CD4-positive, alpha-beta T cell treated with Interleukin-17A for 1 hour (primary cell): ENCODE measurements at places on chromosomes 2 and 18.
A peak's percentile ranks its signal among the peaks of the same experiment; 100 is the strongest.

- peak; percentile 78 for DNase-seq
Observed at GRCh38 chr2:38709567-38710194, 41.5 kb downstream of the SRSF7 start.

- DNase-seq, result no peak
Observed at GRCh38 chr2:215746226-215746886, 267.0 kb downstream of the MREG start.

GRCh38 chr2:82793711-82794435, 1665.2 kb downstream of the SUCLG1 start:
- DNase-seq, result no peak

DNA sequence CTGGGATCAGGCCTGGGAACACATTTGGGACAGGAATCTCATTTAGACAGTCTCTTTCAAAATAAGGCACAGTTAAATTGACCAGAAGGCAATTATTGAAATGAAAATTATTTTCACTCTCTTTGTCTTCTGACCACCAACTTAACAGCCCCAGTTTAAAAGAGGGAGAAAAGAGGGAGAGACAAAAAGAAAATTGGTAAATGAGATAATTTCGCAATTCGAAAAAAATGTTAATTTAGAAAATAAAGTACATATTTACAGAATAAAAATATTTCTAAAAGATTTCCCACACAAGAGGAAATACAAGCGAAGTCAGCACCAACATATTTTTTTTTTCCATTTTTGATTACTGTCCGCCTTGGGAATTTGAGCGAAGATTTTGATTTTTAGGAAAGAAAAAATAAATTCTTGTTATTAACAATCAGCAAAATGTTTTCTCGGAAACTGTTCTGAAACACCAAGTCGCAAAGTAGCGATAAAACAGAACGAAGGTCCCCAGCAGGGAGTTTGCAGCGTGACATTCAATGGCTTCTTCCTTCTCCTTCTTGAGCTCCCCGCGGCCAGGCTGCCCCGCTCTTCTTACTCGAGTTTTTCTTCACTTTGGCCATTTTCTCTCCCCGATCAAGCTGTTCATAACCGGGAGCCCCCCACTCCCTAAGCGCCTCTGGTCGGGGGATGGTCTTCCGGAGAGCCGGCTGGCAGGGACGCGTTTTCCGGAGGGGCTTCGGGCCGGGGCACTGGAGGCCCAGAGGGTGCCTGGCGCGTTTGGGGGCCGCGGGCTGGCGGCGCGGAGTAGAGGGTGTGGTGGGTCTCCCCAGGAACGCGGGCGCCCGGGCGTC, 5.0 kb downstream of the SP9 start:
- no peak for DNase-seq

DNA sequence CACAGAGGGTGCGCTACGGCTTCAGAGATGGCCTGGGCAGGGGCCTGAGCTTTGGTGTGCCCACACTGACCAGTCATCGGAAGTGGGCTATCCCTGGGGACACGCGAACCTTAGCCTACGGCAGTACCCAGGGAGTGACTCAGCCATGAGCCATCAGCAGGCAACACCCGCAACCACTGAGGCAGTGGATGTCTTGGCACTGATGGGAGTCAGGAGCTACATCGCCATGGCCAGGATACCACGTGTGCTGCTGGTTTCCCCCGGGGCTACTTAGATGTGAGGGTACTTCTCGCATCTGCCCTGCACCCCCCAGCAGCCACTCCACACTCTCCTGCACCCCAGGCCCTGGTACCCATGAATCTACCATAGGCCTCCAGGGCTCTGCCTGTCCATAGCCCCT, 12.8 kb upstream of the HPCAL1 start:
- DNase-seq, result no peak

GRCh38 chr18:995629-996028, 91.0 kb downstream of the ADCYAP1 start:
- no peak for DNase-seq

DNA sequence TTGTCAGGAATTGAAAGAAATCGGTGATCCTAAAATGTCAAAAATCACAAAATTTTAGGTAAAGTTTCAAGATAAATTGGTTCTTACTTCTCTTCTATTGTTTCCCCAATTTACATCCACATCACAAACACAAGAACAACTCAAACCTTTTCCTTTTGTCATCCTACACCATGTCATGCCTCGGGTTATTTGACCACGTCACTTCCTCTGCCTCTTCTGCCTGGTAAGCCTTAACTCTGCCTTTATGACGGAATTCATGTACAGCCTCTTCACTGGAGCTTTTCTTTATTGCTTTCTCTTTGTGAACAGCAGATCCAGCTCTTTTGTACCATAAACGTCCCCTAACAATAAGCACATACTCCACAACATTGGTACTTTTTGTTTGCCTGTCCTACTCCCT, 258.0 kb downstream of the DPP10 start:
- no peak for DNase-seq

- no peak for DNase-seq
Observed at GRCh38 chr2:105786231-105787230, 41.8 kb downstream of the NCK2 start.

GRCh38 chr2:64478502-64479230, 24.7 kb downstream of the LGALSL start:
- DNase-seq, result no peak

GRCh38 chr2:74833418-74834233, at the start of gene HK2:
TSS of gene HK2 (plus strand) at chr2:74834127. CDS start at chr2:74834581, 454 bp downstream.
- DNase-seq, result peak; percentile 83

GRCh38 chr18:76390452-76391035, 104.5 kb downstream of the ZNF516 start:
- DNase-seq, result no peak

DNA sequence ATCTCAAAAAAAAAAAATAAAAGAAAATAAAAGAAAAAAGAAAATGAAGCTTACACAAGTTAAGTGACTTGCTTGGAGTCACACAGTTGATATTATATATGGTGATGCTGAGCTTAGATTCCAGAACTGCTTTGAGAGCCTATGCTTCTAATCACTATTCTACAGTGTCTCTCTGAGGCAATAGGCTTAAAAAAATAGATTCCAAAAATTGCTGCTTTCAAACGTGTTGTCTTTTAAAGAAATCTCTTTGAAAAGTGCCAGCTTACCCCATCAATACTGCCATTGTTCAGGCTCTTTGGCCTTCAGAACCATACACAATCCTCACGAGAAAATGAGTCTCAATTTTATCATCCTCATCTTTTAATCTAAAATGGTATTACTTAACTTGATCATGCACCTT, 102.6 kb downstream of the CDK15 start:
- no peak for DNase-seq

GRCh38 chr18:35841283-35841682, 131.2 kb upstream of the RMP24 start:
- no peak for DNase-seq

DNA sequence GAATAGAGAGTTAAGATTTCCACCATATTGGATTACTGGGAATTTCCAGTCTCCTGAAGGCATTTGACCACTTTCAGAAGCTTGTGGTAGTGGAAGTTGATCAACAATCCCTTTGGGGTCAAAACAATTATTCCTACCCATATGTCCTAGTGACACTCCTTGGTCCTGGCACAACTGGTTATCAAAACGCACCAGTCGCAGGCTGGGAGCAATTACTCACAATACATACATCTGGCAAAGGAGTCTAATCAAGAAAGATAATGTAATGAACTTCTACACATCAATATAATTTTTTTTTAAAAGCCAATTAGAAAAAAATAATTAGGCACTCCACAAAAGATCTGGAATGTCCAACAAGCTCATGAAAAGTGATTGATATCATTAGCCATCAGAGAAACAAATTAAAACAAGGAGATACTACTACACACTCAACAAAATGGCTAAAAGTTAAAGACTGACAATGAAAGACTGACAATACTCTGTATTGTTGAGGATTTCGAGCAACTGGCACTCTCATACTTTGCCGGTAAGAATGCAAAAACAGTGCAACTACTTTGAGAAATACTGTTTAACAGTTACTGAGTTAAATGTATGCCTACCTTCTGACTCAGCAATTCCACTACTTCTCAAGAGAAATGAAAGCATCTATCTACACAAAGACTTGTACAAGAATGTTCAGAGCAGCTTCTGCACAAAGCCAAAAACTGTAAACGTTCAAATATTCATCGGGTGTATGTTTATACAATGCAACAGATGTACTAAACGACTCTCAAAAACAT, 2.0 kb downstream of the INO80C start:
- no peak for DNase-seq

DNA sequence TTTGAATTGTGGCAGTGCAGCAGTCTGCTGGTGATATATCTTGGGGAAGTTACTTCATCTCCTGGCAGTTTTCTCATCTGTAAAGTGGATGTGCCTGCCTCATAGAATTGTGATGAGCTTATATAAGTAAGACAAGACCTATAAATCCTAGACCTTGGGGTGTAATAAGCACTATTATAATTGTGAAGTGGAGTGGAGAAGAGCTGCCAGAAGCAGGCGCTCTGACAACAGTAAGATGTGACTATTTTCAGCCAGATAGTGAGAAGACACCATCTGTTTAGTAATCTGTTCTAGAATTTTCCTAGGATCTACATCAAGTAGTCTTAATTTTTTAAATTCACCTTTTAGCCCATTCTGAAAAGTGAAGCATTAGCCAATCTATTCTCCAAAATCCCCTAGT, 85.6 kb upstream of the TSPYL6 start:
- no peak for DNase-seq

DNA sequence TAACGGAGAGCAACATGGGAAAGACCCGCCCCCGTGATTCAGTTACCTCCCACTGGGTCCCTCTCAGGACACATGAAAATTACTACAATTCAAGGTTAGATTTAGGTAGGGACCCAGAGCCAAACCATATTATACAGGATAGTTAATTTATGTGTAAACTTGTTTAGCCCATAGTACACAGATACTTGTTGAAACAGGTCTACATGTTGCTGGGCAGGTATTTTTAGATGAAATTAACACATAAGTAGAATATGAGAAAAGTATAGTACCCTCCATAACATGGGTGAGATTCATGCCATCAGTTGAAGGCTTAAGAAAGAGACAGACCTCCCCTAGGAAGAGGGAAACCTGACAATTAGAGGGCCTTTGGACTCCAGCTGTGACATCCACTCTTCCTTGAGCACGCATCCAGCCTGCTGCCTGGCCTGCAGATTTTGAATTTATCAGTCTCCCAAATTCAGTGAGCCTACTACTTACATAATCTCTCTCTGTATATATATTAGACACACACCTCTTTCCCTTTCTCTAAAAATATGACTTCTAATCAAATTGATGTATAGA, 463.5 kb upstream of the NETO1 start:
- DNase-seq, result no peak

DNA sequence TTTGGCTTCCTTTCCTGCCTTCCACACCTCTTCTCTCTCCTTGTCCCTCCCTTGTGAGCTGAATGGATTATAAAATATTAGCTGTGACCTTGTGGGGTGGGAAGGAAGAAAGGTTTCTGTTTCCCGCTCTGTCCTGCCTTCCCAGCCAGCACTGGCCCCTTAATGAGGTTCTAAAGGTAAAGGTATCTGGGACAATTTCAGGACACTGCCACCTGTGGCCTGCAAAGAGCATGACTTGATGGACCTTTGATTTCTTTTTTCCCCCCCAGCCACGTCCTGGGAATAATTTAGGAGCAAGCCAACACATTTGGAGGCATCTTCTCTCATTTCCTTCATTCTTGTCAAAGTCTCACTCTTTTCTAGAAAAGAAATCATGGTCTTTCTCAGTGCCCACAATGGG, 246.7 kb upstream of the EPAS1 start:
- no peak for DNase-seq

DNA sequence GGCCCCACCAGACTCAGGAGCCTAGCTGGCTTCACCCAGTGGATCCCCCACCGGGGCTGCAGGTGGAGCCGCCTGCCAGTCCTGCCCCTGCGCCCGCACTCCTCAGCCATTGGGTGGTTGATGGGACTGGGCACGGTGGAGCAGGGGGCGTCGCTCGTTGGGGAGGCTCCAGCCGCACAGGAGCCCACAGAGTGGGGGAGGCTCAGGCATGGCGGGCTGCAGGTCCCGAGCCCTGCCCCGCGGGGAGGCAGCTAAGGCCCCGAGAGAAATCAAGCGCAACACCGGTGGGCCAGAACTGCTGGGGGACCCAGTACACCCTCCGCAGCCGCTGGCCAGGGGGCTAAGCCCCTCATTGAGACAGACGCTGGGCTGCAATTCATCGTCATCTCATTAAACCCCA, 184.0 kb downstream of the SNTG2 start:
- no peak for DNase-seq

DNA sequence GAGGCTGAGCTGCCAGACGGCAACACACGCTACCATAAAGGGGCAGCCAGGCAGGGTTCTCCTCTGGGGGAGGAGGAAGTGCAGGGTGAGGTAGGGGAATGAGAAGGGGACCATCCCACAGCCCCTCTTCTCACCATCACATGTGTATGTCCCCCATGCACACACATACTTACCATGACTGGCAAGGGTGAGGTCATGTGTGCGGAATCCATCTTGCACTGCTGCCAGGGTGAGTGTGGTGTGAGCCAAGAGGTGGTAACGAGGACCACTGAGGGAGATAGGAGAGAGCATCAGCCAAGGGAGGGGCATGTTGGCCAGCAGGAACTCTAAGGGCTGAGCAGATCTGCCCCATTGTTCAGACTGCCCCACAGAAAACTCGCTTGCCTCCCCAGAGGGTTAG, 7.1 kb downstream of the WDR54 start:
- DNase-seq, result no peak

- no peak for DNase-seq
Observed at GRCh38 chr2:75844651-75845050, 133.9 kb upstream of the GCFC2 start.

GRCh38 chr2:30266705-30267104, 35.4 kb downstream of the LBH start:
- DNase-seq, result no peak

GRCh38 chr2:74418312-74418711, 3.1 kb downstream of the C2orf81 start:
- DNase-seq, result no peak

- DNase-seq, result no peak
Observed at GRCh38 chr2:8332646-8333045, 349.2 kb upstream of the ID2 start.

- no peak for DNase-seq
Observed at GRCh38 chr18:24530630-24531111, 70.2 kb downstream of the HRH4 start.

DNA sequence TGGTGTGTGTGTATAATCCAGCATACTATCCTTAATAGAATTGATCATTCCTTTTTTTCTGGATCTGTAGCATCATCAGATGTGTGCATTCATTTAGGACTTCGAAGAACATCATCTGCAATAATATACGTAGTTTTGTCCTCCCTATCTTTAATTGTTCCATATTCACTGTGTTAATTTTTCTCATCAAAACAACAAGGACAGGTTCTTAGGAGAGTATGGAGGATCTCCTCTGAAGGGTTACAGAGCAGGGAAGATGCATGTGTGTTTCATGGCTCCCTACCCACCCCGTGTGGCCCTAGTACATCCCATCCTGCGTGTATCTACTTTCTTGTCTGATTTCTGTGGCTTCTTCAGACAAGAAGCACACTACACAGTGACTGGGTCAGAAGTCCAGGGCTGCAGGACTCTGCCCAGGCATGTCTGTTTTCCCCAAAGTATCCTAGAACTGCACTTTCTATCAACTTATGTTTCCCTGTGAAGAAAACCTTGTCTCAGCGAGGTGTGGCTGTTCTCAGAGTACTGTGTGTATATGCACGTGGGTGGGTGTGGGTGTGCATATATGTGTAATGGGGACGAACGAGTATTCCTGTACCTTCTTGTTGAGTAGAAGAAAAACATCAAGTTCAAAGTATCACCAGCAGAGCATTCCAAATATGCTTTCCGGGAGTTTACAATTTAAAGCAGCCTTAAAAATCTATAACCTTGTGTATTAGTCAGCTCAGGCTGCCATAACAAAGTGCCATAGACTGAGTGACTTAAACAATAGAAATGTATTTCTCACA, 220.4 kb upstream of the FOSL2 start:
- DNase-seq, result no peak
